ENCODE measurements at places on chromosomes 16 and 17. TPM values are rescaled to one million over a fixed set of nuclear protein-coding genes. Genes with fewer than 3 reads are reported as not detected.

- DNase-seq, result peak; percentile 23
Observed at GRCh38 chr16:19524616-19525384, 1.1 kb downstream of the CCP110 start.

DNA sequence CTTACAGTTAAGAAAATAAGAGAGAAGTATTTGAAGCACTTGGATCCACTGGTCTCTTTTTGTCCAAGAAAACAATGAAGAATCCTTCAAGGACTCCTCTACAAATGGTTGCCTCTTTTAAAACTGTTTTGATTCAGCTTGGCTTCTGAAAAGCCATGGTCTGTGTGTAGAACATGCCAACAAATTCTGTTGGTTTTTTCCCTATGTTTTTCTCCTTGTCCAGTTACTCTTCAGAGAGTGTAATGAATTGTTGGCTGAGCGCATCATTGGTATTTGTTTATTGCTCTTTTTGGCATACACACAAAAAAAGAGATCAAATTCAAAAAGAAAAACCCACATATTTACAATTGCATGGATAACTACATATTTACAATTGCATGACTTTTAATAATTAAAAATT is at the start of gene ABCA10:
ABCA10 (minus strand) TSS at position 249 of the 400 bp plus-strand sequence. CDS start 3,466 bp downstream, outside the sequence.
- no peak for DNase-seq

DNA sequence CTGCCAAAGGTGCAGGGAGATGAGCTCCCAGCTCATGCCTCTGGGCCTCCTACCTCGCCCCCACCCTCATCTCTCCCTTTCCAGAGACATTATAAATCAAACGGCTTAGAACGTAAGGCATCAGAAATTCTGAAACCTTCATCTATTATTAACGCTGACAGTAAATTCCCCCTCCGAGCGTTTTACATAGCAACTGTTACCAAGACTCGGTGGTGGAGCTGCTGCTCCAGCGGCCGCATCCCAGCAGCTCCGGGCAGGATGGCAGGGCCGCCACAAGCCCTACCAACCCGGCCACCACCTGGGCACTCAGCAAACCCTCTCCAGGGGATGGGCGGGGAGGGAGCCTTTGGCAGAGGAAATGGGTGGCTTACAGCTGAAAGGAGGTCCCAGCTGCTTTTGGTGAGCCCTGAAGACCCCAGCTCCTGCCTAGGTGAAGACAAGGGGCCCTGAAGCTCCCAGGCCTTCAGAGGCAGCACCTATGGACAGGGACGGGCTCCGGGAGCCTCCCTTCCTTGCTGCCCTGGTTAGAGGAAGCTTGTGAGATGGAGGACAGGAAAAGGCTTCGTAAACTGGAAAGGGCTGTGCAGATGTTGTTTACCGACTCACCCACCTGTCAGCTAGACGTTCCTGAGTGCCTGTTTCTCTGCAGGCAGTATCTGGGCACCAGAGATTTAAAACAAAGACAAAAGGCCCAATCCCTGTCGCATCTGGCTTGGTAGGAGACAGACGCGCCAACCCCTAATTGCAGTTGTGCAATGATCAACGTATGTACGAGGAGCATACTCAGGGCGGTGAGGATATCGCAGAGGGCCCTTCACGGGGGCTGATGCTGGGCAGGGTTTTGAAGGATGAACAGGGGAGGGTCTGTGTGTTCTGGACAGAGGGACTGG is 76.9 kb downstream of the RAI1 start:
- DNase-seq, result no peak

- DNase-seq, result no peak
Observed at GRCh38 chr16:85078226-85078625, 34.0 kb downstream of the CIBAR2 start.

DNA sequence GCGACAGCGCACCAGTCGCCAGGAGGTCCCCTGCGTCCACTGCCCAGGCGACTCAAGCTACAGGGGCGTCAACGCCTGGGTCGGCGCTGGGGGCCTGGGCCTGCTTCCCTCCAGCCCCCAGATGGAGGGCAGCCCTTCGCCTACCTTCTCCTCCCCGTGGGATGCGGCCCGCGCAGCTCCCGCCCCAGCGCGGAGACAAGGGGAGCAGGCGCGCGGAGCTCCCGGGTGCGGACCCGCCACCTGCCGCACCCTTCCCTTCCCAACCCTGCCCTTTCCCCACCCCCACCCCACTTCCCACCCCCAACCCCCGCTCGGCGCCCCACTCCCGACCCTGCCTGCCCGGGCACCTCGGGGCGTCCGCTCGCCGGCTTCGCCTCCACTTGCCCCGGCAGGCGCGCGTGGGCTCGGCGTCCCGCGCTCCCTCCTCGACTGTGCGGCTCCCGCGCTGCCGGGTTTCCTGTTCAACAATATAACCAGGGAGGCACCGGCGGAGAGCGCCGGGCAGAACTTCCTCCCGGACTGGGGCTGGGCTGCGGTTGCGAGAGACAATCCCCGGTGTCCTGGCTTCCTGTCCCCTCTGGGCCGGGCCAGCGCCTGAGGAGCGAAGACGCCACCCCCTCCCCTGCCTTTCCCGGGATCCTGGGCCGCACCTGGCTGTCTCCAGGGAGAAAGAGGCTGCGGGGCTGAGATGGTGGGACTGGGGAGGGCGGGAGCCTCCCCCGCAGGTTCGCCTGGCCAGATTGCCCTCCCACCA is at the start of gene ARHGAP27:
ARHGAP27 (minus strand) TSS at position 466 of the 754 bp plus-strand sequence. CDS start 2,591 bp downstream, outside the sequence.
- peak; percentile 68 for DNase-seq

- DNase-seq, result no peak
Observed at GRCh38 chr16:51114382-51114781, 36.7 kb downstream of the SALL1 start.

GRCh38 chr16:61413021-61413420 is 623.2 kb downstream of the CDH8 start:
- no peak for DNase-seq

- DNase-seq, result no peak
Observed at GRCh38 chr17:82314012-82314726, 3.2 kb downstream of the CD7 start.

GRCh38 chr17:1908699-1909309 is 79.0 kb downstream of the RPA1 start:
- peak; percentile 83 for DNase-seq

Gene CETP
- total RNA-seq, result 10.9 TPM

Gene ABAT
- 1.4 TPM for total RNA-seq

Gene CACNG1
- total RNA-seq, result not detected

Gene PITPNM3
- 0.34 TPM for total RNA-seq
